GM12878 (cell line): ENCODE measurements at places on chromosomes 11 and 22.

- no peak for DNase-seq
Measured at GRCh38 chr11:77548552-77549445, 41.0 kb upstream of the AQP11 start.

GRCh38 chr11:61352038-61352437 is 9.6 kb downstream of the CYB561A3 start:
- no peak for DNase-seq

DNA sequence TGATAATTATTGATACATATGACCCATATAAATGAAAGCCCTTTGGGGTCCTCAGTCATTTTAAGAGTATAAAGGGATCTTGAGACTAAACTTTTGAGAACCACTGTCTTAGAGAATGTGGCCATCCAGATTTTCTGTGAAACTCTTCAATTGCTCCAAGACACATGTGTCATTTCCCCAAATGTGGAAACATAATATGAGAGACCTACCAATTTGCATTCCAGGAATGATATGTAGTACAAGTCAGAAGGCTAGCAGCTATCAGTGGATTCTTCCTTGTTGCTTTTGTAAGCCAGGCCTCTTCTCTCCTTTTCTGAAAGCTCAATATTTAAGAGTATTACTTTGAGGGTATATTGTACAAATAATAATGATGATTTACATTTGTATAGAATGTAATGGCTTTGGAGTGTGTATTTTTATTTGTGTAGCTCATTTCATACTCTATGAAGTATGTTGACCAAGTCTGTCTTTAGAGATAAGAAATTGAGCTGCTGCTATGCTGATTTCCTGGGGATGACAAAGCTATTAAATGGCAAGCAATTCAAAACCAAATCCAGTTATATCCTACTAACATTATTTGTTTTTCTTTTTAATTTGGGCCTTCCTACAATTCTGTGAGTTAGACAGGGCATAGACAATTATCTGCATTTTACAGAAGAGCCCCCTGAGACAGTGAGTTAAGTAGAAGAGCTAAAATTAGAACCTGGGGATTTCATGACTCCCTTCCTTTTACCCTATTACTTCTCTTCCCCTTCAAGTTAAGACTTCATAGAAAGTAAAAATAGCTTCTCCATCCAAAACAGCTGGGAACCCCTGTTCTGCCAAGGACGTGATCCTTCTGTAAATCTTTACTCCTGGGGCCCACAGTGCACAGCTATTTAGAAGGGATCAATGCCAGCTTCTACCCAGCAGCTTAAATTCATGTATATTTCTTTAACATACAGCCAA is 131.9 kb downstream of the WNT11 start:
- no peak for DNase-seq

GRCh38 chr11:77467993-77468392 is 5.9 kb downstream of the PAK1 start:
- no peak for DNase-seq

GRCh38 chr11:130051082-130051481 is 18.6 kb upstream of the APLP2 start:
- DNase-seq, result no peak

GRCh38 chr11:114322934-114323333 is 26.7 kb downstream of the NNMT start:
- no peak for DNase-seq

DNA sequence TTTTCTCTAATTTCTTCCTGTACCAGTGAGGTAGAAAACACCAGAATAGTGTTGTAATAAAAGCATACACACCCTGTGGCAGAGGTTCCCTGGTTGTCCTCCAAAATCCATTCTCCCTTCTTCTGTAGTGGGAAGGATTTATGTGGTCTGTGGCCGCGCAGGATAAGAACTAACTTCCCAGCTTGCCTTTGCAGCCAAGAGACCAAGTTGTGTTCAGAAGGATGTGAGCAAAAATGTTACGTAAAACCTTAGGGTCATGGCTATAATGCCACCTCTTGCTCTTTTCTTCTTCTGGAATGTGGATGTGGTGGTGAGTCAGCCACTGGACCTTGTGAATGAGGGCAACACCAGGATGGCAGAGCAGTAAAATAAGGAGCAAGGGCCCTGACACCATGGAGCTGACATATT is 28.4 kb downstream of the CCDC90B start:
- DNase-seq, result no peak

DNA sequence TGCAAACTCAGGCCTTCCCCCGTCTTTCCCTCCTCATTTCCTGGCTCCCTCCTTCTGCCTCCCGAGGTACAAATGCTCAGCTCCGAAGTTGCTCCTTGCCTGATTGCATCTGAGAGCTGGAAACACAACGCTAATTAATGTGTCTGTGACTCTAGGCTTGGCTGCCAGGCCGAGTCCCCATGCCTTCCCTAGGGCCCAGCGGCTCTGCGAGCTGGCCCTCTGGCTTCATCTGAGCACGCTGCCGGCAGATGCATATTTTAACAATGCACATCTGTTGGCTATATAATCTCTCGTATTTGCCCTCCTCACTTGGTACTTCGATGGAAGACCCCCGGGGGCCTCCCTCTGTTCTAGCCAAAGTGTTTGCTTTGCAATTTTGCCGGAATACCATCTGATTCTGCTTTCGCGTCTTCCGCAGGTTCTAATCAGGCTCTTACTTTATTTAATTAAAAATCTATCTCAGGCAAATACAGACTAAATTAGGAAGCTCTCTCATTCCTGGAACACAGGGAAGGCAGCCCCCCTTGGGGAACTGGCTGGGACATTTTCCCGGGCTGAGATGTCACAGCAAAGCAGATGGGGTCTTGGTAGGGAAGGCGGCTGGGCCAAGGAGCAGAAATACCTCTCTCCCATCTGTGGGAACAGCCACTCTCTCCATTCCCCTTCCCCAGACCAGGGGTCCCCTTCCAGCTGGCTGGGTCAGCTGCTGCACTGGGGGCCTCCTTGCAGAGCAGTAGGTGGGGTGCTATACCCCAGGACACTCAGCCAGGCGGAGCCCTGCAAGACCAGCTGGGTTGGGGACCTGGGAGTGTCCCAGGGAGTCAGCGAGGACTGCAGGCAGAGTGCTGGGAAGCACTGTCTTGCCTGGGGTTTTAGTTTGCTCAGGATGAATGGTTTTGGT is 162.8 kb downstream of the ST3GAL4 start:
- no peak for DNase-seq

DNA sequence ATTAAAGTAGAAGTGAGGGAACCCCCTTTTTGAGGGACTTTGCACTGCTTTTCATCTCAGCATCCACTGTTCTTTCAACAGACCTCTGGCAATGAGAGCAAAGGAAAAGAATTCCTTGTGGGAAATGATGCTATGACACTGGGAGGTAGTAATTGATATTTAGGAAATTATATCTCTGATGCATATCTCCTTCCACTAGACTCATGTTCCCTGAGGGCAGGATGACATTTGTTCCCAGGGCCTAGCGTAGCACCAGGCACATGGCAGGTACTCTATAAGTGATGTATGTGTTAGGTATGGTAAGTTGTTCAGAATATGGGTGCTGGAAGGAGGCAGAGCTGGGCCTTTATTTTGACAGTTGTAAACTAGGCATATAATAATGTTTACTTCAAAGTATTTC is 142.9 kb downstream of the CCDC81 start:
- DNase-seq, result no peak
